ENCODE measurements at places on chromosomes 11 and 22.
A peak's percentile ranks its signal among the peaks of the same experiment; 100 is the strongest.

DNA sequence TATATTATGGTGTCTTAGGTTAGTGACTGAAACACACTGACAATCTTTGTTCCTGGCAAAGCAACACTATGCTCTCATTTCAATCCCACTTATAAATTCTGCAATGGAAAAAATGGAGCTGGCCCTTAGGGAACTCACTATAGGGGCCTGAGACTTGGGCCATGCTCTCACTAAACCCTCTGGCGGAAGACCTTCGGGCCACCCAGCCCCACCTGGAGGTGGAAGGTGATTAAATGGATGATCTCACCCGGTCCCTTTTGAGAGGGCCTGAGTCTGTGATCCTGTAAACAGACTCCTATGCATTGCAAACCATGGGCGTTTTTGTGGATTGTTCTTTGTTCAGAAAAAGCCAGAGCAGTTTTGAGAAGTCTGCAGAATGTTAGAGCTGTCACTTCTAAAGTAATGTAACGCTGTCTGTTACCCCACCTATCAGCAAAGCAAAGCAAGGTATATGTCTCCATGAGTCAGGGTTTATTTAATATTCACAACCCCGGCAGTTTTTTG lies 17.0 kb upstream of the CDON start:
- DNase-seq, result peak; percentile 60

DNA sequence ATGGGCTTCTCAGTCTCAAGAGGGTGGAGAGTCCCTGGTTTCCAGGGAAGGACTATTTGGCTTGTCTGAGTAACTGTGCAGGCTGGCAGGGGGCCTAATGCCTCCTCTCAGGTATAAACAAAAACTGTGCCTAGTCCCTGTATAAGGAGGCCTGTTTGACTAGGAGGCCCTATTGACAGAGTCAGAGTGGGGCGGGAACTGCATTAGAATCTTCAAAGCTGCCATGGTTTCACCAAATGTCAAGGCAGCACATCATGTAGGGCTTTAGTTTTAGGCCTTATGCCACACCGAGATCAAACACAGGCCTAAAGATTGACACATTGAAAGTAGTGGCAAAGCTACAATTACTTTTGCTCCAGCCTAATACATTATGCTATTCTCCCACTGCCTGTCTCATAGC lies 611.5 kb upstream of the B3GAT1 start:
- DNase-seq, result no peak

GRCh38 chr11:1598816-1599215 lies 722 bp upstream of the KRTAP5-2 start:
- no peak for DNase-seq

GRCh38 chr11:47998733-47999359 lies 18.5 kb downstream of the PTPRJ start:
- no peak for DNase-seq

DNA sequence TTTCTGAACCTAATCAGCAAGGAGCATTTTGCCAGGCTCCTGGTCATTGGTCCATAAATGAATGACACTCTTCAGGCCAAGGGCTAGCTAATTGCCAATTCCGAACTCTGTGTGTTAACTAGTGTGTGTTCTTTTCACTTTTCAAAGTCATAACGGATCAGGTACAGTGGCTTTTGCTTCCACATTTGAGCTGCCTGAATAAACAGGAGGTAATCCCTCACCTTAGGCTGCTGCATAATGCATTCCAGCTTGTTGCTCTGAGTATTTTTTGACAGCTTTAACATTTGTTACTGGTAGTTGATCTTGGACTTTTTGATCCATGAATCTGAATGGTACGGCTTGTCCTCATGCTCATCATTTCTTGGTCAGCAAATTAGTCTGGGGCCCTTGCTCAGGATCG lies 485.1 kb downstream of the CNTN5 start:
- no peak for DNase-seq

DNA sequence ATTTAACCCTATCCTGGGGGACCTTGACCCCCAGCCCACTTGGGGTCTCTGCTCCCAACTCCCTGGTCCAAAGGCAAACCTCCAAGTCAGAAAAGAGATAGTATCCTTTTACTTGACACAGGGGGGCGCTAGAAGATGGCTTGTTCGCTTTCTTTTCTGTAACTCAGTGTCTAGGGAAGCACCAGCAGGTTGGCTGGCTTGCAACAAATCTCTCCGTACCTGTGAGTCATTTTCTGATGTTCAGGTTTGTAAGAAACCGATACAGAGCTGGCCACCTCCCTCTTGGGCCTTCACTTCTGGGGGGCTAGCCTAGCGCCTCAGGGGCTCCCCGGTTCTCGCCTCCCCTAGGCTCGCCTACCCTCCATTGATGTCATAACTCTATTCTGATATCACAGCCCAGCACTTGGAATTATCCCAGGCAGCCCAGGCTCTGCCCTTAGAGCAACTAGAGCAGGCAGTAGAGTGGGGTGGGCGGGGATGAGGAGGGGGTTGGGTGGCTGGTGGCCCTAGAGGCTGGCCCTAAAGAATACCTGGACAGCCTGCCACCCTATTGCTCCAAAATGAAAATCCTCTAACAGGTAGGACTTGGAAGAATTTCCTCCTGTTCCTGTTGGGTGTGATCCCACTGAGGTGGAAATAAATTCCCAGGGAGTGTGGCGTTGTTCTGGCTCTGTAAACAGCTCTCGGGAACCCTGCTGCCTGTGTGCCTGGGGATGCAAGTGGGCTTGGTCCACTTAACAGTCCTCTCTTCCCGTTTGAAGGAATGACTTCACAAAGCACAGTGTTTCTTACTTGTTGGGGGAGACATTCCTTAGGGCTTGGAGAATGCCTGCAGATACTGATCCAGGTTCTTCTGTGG lies 69.4 kb downstream of the OSBP2 start:
- peak; percentile 64 for DNase-seq

- no peak for DNase-seq
Measured at GRCh38 chr11:111975076-111975806, 38.1 kb downstream of the DIXDC1 start.

DNA sequence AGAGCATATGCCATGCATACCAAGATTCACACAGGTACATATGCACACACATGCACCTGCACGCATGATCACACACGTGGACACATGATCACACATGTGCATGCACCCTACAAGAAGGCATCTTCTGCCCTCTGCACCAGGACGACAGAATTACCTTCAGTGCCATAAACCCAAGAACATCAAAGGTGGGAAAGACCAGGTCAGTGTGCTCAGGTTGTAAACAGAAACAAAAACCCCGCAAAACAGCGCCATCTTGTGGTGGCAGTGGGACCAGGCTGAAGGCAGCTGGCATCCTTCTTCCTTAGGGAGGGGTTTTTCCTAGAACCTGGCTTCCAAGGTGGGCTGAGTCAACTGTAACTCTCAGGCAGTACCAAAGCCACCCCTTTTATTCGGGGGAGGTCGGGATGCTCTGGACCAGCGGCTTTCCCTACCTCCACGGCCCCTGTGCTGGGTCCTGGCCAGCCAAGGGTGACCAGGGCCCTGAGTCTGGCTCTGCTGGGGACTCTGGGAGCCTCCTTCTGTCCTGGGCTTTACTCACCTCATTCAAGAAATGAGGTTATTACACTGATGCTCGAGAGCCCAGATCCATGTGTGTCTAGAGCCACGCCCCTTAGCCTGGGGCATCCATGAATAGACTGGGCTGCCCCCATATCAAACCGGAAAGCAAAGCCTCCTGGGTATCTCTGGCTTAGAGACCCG lies 69.4 kb upstream of the FGF3 start:
- peak; percentile 73 for DNase-seq

DNA sequence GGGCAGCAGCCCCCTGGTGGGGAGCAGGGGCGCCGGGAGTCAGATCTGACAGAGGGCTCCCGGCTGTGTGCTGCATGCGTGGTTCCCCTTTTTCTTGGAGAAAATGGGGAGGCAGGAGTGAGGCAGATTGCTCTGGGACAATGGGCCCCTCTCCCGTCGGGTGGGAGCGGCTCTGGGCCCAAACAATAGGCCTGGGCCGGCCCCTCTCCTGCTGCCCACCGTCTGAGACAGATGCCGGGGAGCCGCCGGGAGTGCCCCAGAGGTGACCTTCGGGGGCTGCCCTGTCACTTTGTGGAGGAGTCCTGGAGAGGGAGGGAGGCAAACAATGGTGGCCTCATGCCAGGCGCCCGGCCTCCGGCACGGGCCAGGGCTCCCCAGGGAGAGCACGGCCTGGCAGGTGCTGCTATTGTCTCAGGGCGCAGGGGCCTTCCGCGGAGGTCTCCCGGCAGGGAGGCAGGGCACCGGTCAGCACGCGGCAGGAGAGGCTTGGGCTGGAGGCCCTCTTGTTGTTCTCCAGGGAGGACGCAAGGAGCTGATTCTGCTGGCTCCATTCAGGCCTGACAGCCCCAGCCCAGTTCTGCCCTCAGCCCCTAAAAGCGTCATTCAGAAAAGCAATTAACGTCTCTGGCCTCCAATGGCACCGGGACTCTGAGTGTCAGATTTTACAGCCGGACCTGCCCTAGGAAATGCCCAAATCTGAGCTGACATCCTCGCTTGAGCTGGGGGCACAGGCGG lies 44.8 kb downstream of the SMIM38 start:
- no peak for DNase-seq

DNA sequence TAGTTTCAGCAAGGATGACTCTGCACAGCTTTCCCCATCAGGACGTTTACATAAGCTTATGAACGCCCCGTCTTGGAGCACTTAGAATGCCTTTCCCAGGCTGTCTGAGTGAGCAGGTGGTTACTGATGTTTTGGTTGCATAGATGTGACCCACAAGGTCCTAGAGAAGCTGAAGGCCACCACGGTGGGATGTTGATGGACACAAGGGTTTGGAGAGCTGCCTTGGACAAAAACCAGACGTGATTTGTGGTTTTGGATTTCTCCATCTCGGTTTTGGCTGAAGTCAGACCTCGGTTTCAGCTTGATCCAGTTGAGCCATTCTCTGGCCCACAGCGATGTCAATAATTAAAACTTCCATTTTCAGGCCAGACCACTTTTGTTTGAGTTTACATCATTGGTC lies 151.9 kb downstream of the LDLRAD3 start:
- DNase-seq, result no peak

DNA sequence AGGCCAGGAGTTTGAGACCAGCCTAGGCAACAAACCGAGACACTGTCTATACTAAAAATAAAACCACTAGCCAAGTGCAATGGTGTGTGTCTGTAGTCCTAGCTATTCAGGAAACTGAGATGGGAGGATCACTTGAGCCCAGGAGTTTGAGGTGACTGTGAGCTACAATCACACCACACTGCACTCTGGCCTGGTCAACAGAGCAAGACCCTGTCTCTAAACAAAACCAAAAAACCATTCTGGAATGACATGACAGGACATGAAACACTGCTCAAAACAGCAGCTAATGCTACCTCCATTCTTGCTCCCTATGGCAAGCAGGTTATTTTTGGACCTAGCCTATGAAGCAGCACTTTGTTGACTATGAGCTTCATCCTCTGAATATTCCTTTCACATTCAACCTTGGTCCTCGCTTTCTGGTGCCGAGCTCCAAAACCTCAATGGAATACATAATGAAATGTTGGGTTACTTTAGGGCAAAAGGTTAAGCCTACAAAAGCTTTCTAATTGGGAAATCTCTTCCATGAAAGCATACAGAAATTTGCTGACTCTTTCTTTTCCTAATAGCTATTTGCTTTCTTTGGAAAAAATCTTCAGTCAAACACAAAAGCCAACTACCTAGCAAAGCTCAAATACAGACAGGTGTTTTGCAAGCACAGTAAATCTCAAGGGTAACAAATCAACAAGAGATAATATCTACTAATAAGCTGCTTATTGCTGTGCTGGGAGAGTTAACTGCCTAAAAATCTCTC lies 21.1 kb downstream of the SIK3 start:
- peak; percentile 99 for DNase-seq
